ENCODE measurements at places on chromosomes 7 and 10. TPM values are rescaled to one million over a fixed set of nuclear protein-coding genes. Genes with fewer than 3 reads are reported as not detected.

DNA sequence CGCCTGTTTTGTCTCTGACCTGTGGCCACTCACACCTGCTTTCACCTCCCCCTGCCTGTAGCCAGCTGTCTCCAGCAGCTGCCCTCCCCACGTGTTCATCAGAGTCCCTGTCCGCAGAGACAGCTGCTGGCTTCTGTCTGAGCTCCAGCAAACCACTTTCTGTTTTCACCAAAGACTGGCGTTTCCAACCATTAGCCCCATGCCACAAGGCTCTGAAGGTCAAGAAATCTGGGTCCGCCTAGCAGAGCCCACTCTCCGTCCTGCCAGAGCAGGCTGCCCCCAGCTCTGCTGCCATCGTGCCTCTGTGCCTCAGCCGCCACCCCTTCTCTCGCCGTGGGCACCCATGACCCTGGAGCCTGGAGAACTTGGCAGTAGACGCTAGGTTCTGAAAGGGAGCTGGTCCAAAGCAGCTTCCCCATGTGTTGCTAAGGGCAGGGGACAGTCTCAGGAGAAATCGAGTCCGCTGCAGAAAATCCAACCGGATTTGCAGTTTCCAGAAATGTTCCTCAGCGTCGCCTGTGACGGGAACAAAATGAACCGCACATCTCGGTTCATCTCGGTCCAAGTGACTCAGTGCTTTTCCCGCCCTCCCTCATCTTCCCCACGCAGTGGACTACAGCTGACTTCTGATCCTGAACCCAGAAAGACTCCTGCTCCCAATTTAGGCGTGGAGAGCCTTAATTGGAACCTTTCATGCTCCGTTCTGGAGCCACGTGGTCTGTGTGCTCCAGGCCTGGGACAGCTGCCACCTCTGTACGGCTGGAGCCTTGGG, 28.0 kb downstream of the TMEM120A start:
- no peak for DNase-seq

DNA sequence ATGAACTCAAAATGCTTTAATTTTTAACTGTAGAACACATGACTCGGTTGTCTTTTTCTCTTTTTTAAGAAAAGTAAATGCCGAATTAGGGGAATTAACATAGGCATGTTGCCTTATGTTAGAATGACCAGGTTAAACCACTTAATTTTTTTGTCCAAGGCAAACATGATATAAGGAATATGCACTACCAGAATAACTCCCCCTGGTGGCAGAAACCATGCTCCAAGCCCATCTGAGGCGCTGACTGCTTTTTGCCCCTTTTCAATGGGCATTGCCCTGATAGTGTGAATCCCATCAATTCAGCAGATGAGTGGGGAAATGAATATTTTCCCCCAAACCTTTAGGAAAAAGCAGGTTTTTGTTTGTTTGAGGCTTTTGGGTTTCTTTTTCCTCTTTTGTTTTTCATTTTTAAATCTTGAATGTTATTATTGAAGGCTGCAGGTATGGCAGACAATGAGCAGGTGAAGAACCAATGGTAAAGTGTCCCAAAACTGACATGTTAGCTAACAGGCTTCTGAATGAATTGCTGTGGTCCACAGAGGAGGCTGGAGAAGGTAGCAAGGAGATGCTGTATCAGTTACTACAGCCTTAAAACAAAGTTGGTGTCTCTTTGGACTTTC, 284.3 kb downstream of the SORCS3 start:
- DNase-seq = no peak

DNA sequence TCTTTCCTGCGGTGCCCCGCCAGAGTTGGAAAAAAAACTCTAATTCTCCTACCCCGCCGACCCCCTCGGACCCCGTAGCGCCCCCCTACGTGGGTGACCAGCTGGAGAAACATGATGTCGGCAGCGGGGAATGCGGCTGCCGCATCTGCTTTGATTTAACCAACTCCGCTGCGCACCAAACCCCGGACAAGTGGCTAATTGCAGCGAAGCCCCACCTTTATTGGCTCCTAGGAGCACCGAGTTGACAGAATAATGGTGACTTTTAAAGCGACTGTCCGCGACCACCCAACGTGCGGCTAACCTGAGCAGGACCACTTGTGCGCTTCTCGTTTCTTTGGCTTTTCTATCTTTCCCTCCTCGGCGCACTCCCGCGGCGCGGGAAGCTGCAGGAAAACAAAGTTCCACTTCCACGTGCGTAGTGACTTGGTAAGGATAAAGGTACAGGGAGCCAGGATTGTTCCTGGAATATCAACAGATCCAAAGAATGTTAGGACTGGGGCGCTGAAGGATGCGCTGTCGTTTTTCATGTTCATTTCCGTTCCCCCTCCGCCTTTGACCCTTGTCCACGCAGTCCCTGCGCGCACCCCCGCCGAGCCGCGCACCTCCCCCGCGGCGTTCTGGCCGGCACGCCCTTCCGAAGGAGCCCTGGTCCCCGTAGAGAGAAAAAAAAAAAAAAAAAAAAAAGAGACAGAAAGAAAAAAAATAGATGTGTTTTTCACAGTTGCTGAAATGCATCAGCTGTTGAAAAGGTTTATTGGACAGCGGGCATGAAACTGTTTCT, 1.4 kb downstream of the WNT16 start:
- DNase-seq = no peak

DNA sequence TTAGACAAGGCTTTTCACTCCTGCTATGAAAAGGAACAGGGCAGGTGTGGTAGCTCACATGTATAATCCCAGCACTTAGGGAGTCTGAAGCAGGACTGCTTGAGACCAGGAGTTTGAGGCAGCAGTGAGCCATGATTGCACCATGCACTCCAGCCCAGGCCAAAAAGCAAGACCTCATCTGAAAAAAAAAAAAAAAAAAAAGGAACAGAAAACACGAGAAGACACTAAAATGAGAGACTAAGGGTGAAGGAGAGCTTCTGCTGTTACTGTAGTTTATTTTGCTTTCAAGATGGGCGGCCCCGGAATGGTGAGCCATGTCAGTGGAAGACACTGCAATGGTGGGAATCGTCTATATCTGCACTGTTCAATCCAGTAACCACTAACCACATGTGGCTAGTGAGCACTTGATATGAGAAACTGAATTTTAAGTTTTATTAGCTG, 9.9 kb downstream of the PIP4K2A start:
- DNase-seq = no peak

- DNase-seq = no peak
These were observed 86.5 kb downstream of the OTUD1 start for GRCh38 chr10:23525406-23525805.

DNA sequence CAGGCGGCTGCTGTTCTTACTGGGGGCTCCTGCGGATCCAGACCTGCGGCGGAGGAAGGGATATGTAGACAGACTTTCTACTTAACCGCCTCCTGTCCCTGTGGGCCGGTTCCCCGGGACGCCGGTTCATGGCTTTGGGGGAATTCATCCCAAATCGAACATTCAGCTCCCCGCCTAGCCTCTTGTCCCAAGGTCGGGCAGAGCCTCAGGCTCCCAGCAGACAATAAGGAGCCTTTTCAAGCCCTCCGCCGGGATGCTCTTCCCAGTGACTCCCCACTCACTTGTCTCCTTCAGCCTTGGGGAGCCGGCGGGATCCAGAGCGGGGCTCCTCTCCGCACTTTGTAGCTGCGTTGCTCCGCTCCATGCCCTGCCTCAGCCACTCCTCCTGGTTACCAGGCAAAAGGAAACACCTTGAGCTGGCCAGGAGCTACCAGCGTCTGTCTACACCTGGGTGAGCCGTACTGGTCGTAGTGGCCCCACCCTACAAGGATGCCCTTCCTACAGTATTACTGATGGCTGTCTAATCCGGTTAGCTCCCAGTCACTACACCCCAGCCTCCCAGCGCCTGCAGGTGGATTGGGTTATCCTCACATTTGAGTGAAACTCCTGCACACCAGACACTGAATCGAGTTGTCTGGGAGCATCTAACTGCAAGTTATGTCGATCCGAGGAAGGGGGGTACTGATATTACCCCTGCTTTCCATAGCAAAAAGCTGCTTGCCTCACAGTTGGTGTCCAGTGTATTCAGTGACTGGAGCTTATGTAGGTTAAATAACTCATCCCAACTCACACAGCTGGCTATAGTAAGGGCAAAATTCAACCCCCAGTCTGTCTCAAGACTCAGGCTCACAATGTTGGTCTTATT, at the start of gene C10orf95:
Gene C10orf95 (minus strand): TSS at position 439 of the 865 bp plus-strand sequence. CDS start 450 bp downstream, outside the sequence.
- no peak for DNase-seq

GRCh38 chr7:74514131-74514591, 60.5 kb downstream of the GTF2IRD1 start:
- DNase-seq = no peak

DNA sequence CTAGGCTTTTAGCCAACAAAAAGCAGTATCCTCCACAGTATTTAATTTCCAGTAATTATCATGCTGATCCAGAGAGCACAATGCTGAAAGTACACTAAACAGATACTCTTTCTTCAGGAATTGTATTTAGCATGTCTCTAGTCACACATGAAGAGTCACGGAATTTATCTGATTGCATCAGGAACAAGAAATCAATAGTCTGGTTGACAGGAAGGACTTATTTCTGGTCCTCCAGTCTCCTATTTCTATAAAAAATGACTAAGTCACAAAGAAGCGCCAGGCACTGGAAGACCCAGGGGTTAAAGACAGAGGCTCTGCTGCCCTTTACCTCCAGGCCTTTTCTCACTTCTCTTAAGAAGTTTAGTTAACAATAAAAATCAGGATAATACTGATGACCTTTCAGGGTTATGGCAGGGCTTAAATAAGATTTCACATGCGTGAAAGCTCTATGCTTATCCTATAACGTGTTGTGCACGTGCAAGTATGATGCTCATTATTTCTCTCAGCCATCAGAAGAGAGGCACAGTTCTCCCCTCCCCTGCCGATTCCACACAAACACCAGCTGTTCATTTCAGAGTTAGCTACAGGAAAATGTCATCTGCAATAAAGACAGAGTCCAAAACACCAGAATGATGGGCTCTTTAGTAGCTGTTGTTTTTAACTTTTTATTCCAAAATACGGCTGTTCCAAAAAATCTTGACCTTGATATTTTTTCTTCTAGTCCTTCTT, 36.9 kb downstream of the SLC26A4 start:
- no peak for DNase-seq

DNA sequence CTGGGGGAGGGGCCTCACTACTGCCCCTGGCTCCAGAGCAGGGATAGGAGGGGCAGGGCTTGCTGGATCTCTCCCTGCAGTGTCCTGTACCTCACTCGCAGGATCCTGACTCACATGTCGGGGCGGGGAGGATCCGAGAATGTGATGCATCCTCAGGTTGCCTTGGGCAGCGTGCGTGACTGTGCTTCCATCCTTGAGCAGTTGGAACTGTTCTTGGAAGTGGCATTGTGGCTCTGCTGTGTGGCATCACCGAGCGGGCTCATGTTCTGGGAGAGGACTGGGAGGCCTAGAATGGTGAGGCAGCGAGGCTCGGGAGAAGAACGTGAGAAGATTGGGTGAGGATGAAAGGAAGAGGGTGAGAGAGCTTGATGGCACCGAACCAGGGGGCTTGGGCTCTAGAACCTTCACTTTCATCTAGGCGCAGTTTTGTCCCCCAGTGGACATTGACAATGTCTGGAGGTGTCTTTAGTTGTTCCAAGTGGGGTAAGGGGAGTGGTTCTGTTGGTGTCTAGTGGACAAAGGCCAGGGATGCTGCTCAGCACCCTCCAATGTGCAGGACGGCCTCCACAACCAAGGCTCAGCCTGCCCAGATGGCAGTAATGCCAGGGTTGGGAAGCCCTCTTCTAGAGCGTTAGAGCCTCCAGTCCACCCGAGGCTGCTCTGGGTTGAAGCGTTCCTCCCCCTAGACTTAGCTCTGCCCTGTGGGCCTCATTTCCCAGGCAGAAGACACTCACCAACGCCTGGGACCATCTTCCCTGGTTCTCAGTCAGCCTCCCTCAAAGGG, 8.4 kb downstream of the RARRES2 start:
- no peak for DNase-seq

GRCh38 chr10:120979435-120980278, 128.5 kb downstream of the WDR11 start:
- DNase-seq = no peak

- no peak for DNase-seq
These were observed 83.4 kb downstream of the CHST15 start for GRCh38 chr10:124010024-124010423.

GRCh38 chr7:101486433-101487104, 123.9 kb downstream of the COL26A1 start:
- DNase-seq = no peak

- peak; percentile 79 for DNase-seq
These were observed 118.2 kb downstream of the JAZF1 start for GRCh38 chr7:28062197-28062991.

DNA sequence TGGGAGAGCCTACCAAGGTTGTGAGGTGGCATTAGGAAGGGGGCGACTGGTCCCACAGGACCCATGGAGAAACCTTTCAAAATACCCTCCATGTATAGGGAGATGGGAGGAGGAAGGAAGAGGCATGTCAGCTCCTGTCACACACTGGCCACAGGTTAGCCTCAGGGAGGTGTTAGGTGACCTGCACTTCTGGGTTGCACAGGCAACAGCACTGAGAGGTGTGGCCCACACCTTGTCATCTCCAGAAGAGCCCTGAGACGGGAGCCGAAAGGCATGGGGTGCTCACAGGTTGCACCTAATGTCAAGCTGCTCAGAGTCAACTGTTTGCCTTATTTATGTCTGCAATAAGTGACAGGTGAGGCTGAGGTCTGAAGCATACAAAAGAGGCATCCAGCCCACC, 14.6 kb upstream of the USP6NL start:
- no peak for DNase-seq

GRCh38 chr10:30502266-30503060, 68.5 kb downstream of the MAP3K8 start:
- DNase-seq = no peak

DNA sequence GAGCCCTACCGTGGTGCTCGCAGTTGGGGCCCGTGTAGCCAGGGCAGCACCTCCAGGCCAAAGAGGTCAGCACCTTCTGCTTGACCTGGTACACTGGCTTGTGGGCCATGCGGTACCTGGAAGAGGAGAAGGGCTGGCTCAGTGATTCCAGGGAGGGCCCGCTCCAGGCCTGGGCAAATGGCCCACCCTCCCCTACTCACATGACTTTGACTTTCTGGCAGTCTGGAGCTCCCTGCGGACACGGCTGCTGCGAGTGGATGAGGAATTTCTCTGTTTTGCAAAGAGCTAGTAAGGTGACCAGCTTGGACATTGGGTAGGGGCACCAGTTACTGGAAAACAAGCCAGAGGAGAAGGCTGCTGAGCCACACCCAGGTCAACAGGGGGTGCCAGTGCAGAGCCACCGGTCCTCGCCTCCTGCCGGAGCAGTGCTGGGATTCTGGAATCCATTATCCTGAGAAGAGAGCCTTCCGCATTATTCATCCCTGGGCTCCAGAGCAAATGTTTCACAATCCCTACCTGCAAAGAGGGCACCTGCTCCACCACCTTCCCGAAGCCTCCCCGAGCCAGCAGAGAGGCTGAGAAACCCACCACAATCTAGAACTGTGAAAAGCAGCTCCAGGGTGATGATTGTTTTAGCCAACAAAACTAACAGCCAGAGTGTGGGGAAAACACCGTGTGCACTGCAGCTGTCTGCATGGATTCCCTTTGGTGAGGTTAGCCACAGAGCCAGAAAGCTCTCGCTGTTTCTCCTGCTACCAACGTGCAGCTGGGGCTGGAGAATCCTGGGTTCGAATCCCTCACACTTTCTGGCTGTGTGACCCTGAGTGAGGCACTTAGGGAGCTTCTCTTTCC, 11.8 kb downstream of the MMRN2 start:
- no peak for DNase-seq

- no peak for DNase-seq
These were observed 242.9 kb upstream of the CXCL12 start for GRCh38 chr10:44627591-44628354.

GRCh38 chr7:70736715-70737460, 395.1 kb upstream of the GALNT17 start:
- no peak for DNase-seq

The EXOSC1 gene
- 20.3 TPM for total RNA-seq

The KCP gene
- total RNA-seq = 1.6 TPM

The H2BK1 gene
- total RNA-seq = not detected

The AGAP9 gene
- total RNA-seq = 9.9 TPM

The USP54 gene
- 15.5 TPM for total RNA-seq

The NUTM2E gene
- total RNA-seq = not detected

The MUC12 gene
- total RNA-seq = not detected

The CFAP46 gene
- total RNA-seq = not detected

The CALML3 gene
- total RNA-seq = not detected

All from omental fat pad (tissue), 4 donors.